CD4-positive, alpha-beta T cell treated with Interleukin-6 at 100 ng/mL for 8 hours (primary cell): ENCODE measurements at places on chromosomes 6 and 20.
A peak's percentile ranks its signal among the peaks of the same experiment; 100 is the strongest.

GRCh38 chr20:14617123-14617522 lies 279.7 kb upstream of the FLRT3 start:
- DNase-seq: no peak

DNA sequence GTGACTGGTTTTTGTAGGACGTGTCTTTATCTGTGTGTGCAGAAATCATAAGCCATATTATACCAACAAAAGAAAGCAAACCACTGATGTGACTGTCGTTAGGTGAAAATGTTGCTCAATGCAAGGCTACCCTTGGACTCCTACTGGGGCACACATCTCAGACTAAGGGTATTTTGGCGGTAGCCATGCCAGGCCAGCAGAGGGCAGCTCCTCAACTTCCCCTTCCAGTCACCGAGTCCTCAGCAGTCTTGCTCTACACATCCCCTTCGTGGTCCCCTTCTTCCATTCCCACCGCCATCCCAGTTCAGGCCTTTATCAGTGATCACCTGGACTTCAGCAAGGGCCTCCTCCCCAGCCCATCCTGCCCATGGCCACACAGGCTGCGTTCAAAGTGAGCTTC lies 113.7 kb upstream of the GGTLC1 start:
- no peak for DNase-seq

DNA sequence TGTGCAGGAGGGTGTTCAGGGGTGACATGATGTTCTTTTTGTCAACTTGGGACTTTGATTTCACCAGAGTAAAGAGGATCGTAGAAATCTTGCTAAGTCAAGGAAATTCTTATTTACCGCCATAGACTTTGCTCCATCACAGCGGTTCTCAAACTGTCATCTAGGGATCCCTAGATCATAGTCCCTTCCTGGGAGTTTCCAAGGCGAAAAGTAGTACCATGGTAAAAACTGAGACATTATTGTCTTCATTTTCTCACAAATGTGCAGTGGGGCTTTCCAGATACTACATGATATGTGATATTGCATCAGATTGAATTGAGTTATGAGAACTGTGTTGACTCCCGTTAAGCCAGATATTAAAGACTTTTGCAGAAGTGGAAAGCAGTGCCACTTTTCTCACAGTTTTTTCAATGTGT lies 79.7 kb downstream of the JARID2 start:
- no peak for DNase-seq

DNA sequence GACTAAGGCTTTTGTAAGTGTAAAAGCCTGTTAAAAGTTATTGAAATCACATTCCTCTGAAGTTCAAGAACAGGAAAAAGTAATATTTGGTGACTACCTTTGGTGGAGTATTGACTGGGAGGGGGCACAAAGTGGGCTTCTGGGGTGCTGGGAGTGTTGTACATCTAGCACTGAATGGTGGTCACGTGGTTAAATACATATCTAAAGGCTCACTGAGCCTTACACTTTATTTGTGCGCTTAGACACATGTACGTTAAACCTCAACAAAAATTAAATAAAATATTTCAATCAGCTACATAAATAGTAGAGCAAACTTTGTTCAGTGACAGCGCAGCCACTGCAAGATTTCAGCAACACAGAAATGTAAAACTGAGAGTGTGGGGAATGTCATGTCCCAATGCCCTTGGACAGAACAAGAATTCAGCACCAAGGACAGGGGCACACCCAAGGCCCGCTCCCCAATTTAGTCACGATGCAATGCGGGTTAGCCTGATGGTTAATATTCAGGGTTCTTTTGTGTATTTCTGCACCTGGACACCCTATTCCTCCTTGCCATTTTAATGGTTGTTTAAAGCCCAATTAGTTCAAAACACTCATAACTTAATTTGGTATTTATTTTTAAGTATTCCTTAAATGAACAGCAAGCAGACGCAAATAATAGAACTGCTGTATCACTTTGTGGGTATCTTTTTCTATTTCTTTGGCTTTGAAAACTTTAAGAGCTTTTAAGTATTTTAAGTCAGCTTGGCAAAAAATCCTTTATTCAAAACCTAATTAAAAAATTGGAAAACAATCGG lies 37.4 kb downstream of the ANGPT4 start:
- DNase-seq: no peak

- no peak for DNase-seq
These were observed 330.8 kb downstream of the BTBD3 start for GRCh38 chr20:12248481-12248880.

- no peak for DNase-seq
These were observed 11.9 kb upstream of the MYCT1 start for GRCh38 chr6:152685819-152686218.

DNA sequence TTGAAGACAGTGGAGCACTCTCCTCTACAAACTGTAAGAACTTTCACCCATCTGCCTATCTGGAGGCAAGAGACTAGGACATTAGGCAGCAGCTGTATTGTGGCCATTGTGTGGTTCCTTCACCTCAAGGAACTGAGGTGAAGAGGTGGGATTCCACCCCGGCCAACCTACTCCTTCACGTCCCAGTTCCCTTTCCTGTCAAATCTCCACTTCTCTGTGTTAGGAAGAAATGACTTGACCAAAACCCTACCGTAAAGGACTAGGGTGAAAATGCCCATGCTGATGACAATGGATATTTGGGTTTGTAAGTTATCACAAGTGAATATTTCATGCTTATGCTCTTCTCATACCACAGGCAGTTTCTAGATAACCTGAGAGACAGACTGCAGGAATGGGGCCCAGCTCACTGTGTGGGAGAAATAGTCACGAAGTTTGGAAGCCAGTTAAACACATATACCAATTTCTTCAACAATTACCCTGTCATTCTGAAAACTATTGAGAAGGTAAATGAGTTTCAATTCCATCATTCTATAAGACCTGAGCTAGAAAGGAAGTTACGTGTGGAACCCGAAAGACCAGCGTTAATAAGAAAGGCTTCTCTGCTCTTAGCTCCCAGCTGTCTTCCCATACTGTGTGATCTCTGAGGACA lies 86.6 kb downstream of the ECT2L start:
- DNase-seq: no peak

DNA sequence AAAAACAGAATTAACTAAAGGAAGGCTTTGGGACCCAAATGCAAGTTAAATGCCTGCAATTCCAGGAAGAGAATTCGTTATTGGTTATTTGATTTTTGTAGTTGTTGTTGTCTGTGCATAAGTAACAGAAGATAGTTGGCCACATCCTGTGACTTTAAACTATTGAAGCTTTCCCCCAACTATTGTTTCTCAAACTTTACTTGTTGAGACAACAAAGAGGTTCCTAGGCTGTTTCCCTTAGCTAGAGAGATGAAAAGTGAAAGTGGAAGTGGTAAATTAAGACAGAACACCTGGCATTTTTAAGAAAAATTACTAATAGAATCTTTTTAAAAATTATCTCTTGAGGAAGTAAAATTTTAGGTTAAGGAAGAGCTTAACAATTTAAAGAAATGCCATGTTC lies 525.2 kb downstream of the PKHD1 start:
- no peak for DNase-seq

DNA sequence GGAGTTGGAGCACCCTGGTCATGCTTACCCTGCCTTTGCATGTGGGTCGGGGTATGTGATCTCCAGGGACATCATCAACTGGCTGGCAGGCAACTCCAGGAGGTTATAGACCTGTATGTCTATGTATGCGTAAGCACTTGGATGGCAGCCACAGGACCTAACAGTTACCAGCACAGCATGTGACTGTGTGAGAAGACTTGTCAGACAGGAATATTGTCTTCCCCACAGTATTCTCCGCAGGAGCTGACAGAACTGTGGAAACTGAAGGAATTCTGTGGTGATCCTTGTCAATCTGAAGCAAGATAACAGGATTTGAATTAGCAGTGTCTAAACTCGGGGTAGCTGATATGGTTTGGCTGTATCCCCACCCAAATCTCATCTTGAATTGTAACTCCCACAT lies 59.2 kb downstream of the TMEM244 start:
- no peak for DNase-seq

DNA sequence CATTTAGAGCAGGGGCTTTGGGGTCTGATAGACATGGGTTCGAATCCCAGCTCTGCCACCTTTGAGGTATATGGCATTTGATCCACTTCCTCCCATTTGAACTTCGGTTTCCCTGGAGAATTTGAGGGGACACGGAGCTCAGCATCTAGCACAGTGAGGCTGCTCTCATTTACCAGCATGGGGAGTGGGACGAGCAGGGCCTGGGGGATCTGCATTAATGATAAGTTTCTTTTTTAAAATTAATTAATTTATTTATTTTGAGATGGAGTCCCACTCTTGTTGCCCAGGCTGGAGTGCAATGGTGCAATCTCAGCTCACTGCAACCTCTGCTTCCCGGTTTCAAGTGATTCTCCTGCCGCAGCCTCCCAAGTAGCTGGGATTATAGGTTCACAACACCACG lies 52.6 kb downstream of the VSTM2L start:
- no peak for DNase-seq

- DNase-seq: peak; percentile 46
These were observed 61.9 kb downstream of the GPR6 start for GRCh38 chr6:110039981-110040383.

- no peak for DNase-seq
These were observed 6.2 kb downstream of the DYNLT1 start for GRCh38 chr6:158638324-158638854.

- peak; percentile 27 for DNase-seq
These were observed 39.6 kb downstream of the SLC23A2 start for GRCh38 chr20:4961746-4962145.

- DNase-seq: no peak
These were observed 106.0 kb downstream of the ADGRG6 start for GRCh38 chr6:142407685-142408273.

- no peak for DNase-seq
These were observed 74.3 kb downstream of the EFHC1 start for GRCh38 chr6:52494298-52495072.

DNA sequence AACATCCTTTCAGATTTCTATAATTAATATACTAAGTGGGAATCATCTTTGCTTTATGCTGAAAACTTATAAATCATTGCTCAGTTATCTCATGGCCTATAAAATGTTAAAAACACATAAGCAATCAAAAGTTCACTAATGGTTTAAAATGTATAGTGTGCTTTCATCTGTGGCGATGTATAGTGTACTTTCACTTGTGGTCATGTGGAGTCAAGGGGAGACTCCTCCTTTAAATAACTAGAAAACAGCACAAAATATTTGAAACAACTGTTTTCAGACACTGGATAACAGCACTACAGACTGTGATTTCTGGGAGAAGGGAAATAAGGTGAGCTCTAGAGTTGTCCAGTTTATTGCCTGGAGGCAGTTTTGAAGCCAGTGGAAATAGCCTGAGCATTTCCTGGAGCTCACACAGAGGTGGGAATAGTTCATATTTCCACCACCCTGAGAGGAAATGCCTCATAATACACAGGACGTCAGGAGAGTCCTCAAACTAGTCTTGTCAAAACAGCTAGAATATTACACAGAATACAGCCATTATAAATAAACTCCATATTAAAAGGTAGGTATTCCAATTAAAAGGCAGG lies 89.4 kb downstream of the CEP162 start:
- no peak for DNase-seq

GRCh38 chr20:61295249-61295648 lies 43.2 kb downstream of the CDH4 start:
- no peak for DNase-seq

- DNase-seq: no peak
These were observed 143.9 kb downstream of the ANKRD60 start for GRCh38 chr20:58084566-58084965.

DNA sequence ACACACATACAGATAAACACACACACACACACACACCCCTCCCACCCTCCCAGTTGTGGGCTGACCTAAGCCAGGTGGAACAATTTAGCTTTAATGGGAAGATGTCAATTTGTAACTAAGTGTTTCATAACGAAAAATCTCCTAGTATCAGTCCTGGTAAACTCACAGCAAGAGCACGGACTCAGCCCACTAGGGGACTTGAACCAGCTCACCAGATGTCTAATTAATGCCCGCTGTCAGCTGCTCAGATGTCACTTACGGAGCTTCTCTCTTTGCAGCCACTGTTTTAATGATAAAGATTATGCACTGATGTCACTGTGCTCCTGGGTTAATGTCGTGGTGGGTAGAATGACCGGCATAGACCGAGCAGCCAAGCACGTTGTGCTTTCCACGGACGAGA lies 116.6 kb upstream of the INSM1 start:
- DNase-seq: no peak

DNA sequence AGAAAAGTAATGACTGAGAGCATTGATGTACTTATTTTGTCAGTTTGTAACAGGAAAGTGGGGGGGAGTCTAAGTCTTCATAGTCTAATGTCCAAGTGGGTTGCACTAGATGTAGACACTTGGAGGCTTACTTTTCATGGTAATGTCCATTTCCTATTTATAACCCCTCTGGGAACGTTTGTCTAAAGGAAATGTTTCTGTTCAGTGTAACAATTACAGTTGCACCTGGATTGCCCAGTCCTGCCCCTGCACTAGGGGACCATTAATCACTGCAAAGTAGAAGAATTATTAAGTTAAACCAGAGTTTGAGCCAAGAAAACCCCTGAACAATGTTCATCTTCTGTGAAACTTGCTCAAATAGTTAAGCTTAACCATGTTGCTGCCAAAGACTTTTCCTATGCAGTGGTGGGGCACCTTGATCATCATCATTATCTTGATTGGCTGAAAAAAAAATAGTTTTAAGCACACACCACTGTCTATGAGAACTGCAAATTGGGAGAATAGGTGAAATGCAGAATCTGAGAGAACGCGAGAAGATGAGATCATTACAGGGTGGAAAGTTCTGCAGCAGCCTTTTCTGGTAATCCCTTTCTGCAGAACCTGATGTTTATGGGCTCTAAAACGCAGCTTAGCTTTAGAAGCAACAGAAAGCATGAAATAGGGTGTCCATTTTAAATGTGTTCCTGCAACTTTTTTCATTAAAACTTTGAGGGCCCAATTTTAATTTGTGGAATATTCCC lies 106.0 kb downstream of the ZNF217 start:
- no peak for DNase-seq

DNA sequence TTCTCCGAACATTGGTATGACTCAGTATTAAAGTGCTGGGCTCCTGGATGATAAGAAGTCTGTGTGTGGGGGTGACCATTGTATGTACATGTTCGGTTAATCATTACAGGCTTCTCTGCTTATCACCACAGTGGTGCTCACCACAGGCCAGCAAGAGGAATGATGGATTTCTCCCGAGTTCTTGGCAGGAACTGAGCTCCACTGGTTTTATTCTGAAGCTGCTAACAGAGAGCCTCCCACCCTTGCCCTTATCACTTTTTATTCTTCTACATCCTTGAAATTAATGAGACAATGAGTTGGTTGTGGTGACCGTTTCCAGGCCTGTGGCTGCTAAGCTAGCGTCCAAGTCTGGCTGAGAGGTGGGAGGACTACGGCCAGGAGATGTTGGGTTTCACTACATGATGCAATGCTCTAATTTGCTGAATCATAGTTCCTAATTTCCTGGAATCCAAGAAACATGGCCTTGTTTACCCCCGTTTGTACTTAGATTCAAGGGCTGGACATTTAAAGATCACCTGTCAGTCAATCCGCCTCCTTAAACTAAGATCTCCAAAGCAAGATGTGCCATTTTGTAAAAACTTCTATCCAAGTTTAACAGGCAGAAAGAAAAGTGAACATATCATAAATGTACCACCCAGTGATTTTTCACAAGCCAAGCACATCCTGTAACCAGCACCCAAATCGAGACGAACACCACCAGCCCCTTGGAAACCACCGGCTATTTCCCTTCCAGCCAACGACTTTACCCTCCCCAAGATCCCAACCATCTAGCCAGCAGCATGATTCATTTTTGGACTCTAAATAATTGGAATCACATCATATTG lies 172.5 kb downstream of the FOXA2 start:
- no peak for DNase-seq
